Right forelimb (tissue), 1 donor: ENCODE measurements at places on chromosomes 1 and 21.

- no peak for DNase-seq
These were observed 18.2 kb upstream of the GJA9 start for GRCh38 chr1:38899560-38899959.

GRCh38 chr1:187839873-187840272 is 1011.1 kb downstream of the PLA2G4A start:
- no peak for DNase-seq

- no peak for DNase-seq
These were observed 341.8 kb upstream of the VAMP3 start for GRCh38 chr1:7429290-7429689.

DNA sequence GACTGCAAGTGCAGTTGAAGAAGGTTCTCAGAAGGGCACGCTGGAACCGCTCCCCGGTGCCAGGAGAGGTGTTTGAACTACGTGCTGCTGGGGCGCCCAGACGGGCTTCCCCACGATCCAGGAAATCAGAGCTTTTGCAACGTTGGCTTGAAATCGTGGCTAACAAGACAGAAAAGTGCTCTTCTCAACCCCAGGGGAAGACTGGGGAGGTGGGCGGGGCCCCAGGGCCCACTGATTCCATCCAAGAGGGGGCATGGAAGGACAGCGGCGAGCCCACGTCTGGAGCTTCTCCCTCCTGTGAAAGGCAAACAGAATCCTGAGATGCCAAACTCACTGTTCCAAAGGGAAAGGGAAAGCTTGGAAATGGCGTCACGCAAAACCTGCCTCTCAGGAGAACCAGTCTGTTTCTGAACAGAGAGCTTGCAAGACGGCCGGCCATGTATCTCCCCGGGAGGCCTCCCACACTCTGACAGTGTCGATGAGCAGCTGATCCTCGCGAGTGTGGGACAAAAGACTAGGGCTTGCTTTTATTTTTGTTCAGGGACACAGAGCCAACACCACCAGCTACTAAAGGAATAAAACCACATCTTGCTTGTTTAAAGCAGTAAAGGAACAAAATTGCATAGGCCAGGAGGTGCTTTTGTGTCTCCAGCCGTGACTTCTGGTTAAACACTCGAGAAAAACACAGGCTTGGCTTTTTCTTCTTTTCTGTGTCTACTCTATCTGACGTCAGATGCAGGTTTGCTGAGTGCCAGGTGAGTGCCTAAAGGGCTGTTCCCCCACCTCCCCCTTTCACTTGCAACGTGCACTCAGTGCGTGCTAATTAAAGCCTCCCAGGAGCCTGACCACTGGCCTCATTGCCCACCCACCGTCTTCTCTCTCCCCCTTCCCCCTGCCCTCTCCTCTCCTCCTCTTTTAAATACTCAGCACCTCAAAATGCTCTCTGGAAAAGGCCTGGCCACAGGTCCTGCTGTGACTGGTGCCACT is 41.5 kb downstream of the LRRC3 start:
- DNase-seq: no peak

DNA sequence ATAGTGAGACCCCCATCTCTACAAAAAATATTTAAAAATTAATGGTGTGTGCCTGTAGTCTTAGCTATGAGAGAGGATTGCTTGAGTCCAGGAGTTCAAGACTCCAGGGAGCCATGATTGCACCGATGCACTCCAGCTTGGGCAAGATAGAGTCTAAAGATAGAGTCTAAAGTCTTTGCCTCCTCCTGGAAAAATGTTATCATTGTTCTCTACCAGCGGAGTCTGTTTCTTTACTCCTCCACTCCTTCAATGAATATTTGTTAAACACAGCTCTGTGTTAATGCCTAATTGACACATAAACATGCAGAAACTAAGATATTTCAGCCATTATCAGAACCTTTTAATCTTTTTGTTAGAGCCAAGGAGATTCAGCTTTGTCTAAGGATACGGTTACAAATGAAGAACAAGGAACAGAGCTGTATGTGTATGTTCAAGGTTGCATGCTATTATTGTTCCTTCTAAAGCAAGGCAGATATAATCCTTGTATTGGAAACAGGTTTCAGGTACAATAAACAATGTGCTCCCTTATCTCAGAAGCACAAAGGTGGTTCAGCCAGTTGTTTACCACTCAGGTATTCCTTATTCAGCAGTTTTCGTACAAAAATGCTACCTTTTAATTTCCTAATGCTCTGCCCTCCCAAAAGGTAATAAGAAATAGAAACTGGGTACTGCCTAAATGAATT is 15.4 kb downstream of the OVAAL start:
- no peak for DNase-seq

DNA sequence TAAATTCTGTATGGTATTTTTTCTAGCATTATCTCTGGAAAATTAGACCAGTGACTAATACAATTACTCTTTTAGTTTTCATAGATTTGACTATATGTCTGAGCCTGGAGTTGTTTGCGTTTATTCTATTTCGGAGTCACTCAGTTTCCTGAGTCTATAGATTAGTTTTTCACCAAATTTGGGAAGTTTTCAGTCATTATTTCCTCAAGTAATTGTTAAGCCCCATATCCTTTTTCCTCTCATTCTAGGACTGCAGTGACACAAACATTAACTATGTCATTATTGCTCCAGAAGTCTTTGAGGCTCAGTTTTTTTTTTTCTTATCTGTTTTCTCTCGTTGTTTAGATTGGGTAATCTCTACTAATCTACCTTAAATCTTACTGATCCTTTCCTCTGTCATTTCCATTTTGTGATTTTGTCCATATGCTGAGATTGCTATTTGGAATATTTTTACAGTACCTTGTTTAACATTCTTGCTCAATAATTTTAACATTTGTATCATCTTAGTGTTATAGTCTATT is 886.2 kb downstream of the LTN1 start:
- no peak for DNase-seq

DNA sequence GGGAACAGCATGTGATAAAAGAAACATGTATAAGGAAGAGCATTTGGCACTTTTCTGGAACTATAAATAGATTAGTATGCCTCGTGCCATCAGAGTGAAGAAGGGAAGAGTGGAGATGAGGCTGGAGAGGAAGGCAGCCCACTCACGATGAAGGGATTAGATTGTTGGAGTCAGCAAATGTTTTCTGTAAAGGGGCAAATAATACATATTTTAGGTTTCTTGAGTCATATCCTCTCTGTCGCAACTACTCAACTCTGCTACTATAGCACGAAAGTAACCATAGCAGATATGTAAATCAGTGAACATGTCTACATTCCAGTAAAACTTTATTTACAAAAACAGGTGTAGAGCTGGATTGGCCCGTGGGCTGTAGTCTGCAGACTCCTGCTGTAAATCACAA is 147.8 kb downstream of the TENT5C start:
- DNase-seq: no peak
